ENCODE measurements at places on chromosomes 4 and X.
A peak's percentile ranks its signal among the peaks of the same experiment; 100 is the strongest.

- DNase-seq = no peak
These were observed 26.3 kb upstream of the ARMCX2 start for GRCh38 chrX:101685923-101686322.

- DNase-seq = no peak
These were observed 7.3 kb downstream of the HGFAC start for GRCh38 chr4:3449047-3449573.

DNA sequence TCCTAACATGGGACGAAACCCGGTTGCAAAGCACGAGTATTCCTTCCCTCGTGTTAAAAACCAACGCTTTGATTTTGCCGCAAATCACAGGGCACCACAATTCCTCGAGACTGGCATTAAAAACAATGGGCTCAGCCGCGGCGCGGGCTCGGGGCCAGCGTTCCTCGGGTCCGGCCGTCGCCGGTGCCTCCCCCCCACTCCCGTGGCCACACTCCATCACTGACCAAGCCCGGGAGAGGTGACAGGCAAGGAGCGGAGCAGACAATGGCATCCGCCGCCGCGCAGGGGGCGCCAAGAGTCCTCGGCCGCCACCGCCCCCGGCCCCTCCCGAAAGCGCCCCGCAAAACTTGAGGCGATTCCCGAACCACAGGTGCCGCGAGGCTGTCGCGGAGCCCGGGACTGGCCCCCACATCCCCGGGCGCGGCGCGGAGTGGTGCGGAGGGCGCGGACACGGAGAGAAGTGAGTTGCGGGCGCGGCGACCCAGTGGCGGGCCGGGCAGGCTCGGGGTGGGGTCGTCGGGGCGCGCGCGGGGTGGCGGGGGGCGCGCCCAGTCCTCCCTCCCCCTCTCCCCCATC, 445 bp downstream of the AP1S2 start:
- DNase-seq = peak; percentile 2

DNA sequence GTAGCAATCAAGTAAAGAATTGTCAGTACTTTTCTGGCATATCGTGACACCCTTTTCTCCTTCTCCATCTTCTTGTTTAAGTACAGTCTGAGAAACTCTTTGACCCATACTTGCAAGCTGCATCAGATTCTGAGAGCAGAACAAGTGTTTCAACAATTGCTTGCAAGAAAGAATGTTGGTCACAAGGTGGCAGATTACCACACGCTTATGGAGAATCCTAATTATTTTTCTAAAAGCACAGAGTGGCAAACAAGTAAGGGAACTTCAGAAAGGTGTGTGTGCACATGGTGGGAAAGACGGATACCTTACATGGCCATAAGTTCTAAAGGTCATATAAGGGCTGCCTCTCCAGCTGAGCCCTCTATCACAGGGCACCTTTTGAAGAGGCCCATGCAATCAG, 136.4 kb upstream of the FGF13 start:
- peak; percentile 32 for DNase-seq

GRCh38 chrX:77793946-77794345, 7.9 kb upstream of the ATRX start:
- no peak for DNase-seq

DNA sequence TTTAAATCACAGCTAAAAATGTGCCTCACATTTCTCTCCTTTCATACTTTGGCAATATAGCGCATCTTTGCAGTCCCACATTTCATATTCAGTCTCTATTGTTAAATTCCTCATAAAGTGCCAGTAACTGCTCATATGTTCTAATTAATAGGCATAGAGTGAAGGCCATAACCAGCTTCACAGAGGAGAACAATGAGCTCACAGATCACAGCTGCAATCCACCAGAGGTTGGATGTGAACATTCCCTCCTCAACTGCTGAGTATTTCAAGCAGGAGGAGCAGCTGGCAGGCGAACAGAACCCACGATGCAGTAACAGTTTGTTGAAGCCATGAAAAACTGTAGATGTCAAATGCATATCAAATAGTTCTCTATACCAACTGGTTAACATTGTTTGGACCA, 2088.7 kb upstream of the AGA start:
- DNase-seq = no peak

- DNase-seq = no peak
These were observed 28.8 kb downstream of the NLGN3 start for GRCh38 chrX:71173440-71173839.

- DNase-seq = no peak
These were observed 116.3 kb downstream of the UNC5C start for GRCh38 chr4:95432466-95432865.

DNA sequence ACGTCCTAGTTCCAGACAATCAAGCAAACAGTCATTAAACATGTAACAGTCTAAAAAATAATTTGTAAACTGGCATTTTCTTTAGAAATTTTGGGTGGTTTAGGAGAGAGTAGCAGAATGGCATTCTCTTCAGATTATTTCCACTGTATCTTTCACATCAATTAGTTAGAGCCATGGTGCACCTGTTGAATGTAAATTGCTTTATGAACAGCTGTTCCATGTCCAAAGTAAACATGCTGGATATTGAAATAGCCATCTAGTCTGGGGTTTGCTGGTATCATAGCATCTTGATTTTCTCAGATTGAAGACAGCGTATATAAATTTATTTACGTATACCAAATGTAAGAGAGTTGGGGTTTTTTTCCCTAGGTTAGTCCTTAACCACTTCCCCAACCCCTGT, 143.6 kb downstream of the RCHY1 start:
- DNase-seq = no peak

GRCh38 chr4:127352220-127353113, 280.3 kb upstream of the INTU start:
- no peak for DNase-seq

- DNase-seq = no peak
These were observed 11.6 kb upstream of the H2AZ1 start for GRCh38 chr4:99961711-99962110.

GRCh38 chrX:6226596-6227452, 1.8 kb downstream of the NLGN4X start:
- no peak for DNase-seq

GRCh38 chr4:183627979-183628588, 30.9 kb downstream of the RWDD4 start:
- DNase-seq = no peak

DNA sequence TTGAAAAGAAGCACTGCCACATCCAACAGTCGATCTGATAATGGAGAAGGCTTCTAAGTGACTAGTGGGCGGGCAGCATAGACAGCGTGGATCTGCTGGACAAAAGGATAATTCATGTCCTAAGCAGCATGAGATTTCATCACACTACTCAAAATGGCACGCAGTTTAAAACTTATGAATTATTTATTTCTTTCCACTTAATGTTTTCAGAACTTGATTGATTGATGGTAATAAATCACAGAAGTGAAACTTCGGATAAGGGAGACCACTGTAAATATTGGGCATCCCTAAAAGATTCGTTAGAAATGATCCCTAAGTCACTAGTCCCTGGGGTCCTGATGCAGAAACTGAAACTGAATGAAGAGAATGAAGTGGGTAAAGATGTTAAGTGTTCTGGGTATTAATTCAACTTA, 93.0 kb upstream of the ANK2 start:
- DNase-seq = no peak
